ENCODE measurements at places on chromosomes 1 and 21.

DNA sequence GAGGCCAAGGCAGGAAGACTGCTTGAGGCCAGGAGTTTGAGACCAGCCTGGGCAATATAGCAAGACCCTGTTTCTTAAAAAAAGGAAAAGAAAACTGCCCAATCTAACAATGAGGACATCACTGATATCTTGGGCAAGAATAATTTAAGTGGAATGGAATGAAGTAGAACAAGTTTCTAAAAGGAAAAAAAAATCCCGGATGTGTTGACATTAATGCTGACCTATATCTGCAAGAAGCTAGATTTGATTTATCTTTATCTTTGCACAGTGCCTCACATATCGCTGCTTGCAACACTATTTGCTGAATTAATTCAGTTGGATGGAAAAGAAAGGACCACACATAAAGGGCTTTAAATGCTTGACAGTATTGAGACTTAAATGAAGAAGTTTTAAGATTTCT, 27.8 kb downstream of the DIPK1A start:
- DNase-seq = no peak

GRCh38 chr1:157771661-157772425, 5.1 kb downstream of the FCRL2 start:
- DNase-seq = no peak

DNA sequence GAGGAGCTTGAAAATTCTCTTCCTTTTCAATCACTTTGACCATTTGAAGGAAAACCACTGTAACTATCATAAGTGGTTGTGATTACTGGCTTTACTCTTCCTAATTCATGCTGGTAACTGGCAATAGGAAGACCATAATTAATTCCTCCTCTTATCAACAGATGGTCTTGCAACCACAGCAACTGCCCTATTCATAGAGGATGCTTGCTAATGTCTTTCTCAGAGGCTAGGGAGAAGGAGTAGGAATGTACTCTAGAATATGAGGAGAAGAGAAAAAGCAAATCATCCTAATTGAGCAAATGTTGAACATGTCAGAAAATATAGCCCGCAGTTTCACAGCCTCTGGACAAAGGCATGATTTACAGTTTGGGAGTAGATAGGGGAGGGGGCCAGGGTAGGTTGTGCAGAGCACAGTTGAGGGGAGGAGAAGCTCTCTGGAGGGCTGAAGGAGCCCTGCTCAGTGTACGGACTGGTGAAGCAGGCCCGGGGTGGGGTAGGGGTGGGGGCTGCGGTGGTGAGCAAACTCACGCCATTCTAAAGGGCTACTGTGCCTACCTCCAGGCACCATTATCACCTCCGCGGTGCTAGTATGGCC, 192.9 kb downstream of the PCP4 start:
- no peak for DNase-seq

- no peak for DNase-seq
Observed at GRCh38 chr1:235782601-235783000, 84.1 kb downstream of the LYST start.

- no peak for DNase-seq
Observed at GRCh38 chr1:203526130-203526529, 32.2 kb downstream of the OPTC start.

- DNase-seq = no peak
Observed at GRCh38 chr1:184691719-184692324, 62.8 kb downstream of the EDEM3 start.

GRCh38 chr1:86388777-86389176, 7.3 kb downstream of the ODF2L start:
- DNase-seq = no peak

GRCh38 chr1:241475671-241476070, 43.9 kb downstream of the FH start:
- DNase-seq = no peak

DNA sequence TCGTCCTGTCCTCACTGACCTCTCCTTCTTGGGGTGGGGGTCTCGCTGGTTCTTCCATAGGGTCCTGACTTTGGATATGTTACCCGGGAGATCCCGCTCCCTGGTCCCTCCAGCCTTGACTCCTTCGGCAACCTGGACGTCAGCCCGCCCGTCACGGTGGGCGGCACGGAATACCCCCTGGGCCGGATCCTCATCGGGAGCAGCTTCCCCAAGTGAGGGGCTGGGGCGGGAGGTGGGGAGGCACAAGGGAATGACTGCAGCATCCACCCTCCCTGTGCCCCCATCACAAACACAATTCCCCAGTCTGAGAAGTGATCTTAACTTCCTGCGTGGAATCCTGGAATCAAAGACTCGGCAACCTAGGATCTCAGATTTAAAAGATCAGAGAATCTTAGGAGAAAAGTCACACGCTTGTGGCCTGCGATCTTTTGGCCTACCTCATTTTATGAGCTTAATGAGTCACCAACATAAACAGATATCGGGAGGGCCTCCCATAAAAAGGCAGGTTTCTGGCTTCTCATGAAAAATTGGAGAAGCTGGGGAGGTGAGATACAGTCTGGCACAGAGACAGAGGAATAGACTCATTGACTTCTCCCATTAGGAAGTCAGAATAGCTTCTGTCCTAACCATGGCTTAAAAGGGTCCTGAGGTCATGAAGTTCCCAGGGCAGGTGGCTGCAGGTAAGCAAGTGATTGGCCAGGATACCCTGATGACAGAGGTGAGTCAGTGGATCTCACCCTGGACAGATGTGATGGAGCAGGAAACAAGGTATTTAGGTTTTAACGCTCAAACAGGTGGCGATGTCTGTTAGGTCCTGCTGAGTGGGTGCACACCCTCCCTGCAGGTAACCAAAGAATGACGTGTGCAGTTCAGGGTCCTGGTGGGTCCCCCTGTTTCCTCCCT, 15.9 kb upstream of the PADI3 start:
- DNase-seq = no peak

DNA sequence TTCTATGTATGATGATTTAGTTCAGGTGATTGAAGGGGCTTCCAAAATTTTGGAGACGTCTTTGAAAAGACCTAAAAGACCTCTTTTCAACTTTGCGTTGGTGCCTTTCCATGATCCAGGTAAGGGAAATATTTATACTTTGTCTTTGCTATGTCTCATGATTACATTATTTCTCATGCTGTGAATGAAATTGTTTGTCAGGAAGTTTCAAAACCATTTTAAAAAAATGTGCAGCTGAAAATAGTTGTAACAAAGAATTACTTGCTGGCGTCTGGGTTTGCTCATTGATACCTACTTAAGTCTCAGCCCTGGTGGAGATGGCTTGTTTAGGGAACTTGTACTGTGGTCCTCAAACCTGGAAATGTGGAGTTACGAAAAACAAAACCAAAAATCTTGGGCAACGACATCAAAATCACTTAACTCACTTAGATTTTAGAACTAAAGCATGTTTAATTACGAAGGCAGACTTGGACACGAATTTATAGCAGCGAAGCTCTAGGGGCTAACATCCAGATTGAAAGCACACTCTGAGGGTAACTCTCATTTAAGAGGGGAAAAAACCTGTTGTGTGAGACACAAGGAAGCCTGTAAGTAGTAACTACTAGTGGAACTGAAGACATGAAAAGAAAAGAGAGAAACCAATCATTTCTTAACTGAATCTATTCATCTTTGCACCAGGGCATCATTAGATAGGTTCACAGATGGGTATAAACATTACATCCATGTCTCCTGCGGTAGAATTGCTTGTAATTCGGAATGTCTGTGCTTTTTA, 924 bp downstream of the HMCN1 start:
- DNase-seq = no peak
